ENCODE measurements at places on chromosomes 16 and 17. TPM values are rescaled to one million over a fixed set of nuclear protein-coding genes. Genes with fewer than 3 reads are reported as not detected.

DNA sequence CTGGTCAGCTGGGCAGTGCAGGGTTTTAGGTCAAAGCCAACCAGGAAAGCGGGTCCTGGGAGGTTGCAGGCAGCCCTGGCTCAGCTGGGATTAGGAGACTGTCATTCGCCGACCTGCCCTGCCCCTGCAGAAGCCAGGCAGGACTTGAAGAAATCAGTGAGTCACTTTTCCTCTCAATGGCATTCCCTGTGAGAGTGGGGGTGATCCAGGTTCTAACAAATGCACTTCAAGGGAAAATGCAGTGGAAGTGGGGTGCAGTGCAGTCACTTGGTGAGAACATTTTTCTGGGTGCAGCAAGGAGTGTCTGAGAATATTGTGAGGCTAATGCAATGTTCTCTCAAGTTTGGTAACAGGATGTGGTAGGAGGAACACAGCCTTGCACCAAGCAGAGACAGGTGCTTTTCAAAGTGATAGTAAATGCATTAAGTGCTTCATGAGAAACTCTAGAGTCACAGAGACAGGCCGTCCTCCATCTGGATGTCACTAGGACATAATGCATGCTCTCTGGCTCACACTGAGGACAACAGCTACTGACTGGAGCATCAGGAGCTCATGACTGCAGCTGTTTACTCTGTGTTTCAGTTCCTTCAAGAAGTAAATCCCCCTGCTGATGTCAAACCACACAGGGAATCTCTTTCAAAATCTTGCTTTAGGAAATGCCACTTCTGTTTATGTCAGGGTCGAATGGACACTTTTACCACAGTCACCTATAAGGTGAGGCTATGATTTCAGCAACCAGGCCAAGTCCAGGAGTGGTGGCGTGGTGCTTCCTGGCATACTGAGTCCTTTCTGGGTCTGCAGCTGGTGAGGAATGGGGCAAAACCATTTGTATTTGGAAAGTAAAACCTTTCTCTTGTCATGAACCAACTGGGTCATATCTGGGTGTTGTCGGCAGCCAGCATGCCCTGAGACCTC is 16.7 kb downstream of the CDK5R1 start:
- DNase-seq = peak; percentile 82

DNA sequence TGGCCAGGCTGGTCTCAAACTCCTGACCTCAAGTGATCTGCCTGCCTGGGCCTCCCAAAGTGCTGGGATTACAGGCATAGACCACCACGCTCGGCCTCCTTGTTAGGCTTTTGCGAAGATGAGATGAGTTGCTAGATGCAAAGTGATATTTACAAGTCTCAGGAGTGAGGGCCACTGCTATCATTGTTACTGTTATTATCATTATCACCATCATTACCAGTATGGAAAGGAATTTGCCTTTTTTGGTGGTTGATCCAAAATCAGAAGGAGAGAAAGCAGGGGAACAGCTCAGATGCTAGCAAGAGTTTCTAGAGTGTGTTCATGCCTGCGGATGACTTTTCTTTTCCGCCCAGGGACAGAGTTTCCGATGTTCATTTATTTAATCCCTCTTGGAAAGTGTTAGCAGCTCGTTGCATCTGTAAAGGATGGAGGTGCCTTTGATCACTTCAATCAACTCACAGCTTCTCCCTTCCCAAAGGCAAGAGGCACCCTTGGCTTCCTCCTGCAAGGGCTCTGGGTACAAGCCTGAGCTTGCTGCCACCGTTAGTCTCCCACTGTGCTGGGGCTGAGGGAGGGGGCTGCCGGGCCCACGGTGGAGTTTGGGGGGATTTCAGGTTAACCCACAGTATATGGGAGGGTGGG is 21.6 kb downstream of the ITPRIPL2 start:
- no peak for DNase-seq

DNA sequence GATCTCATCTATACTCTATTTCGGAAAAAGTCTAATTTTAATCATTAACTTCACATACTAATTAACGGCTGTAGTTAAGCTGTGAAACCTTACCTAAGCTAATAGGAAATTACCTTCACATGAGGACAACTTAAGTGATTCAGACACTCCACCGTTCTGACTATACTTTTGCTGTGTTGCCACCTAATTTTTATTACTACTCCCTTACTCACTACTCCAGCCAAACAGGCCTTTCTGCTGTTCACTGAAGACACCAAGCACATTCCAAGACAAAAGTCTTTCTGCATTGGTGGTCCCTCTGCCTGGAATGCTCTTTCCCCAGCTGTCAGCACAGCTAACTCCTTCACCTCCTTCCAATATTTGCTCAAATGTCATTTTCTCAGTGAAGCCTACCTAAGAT is 1.3 kb downstream of the CMTR2 start:
- peak; percentile 6 for DNase-seq

- DNase-seq = no peak
These were observed 664.6 kb upstream of the CA10 start for GRCh38 chr17:52823155-52823554.

CCL4 gene
- total RNA-seq = not detected

CRHR1 gene
- total RNA-seq = 0.36 TPM

DHRS7C gene
- total RNA-seq = not detected

ANKRD40CL gene
- total RNA-seq = not detected

PRR15L gene
- total RNA-seq = not detected

Data from myocyte (in vitro differentiated cells).